ENCODE measurements at places on chromosomes 7 and 10. TPM values are rescaled to one million over a fixed set of nuclear protein-coding genes. Genes with fewer than 3 reads are reported as not detected.
A peak's percentile ranks its signal among the peaks of the same experiment; 100 is the strongest.

GRCh38 chr10:25934621-25935139 is 651 bp downstream of the MYO3A start:
- H3K27me3 ChIP-seq = peaks cover 26% of the 10 kb centered on the region
- H3K4me1 ChIP-seq = peaks cover 7% of the 10 kb centered on the region
- H3K27ac ChIP-seq = no peak overlapping the region
- H3K36me3 ChIP-seq = no peaks in the 10 kb centered on the region

- no peak overlapping the region for H3K4me3 ChIP-seq
- no peak for DNase-seq
- H3K27ac ChIP-seq = no peak overlapping the region
- no peaks in the 10 kb centered on the region for H3K27me3 ChIP-seq
These were observed 77.5 kb upstream of the TOMM7 start for GRCh38 chr7:22900101-22900500.

DNA sequence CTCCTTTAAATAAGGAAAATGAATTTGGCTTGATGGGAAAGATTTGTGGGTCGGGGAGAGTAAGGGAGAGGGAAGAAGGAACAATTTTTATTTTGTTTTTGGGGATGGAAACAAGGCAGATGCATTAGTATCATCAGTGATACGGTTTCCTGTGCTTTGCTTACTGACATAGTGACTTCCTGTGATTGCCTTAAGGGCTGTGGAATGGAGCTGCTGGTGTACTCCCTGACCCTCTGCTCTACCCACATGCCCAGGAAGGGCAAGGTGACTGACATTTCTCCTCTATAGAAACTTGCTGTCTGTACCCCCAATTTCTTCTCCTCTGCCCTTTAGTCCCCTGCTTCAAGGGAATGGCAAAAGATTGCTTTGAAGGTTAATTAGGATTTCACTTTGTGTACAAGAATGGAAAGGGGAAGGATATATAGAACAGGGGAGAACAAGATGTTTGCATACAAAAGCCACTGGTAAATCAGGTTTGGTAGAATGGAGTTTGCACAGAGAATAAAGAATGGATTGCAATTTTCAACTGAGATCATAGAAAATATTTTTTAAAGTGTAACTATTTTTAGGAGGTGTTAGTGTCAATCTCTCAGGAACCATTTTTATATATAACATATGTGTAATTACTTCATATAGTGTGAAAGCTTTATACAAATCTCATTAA is 129.0 kb upstream of the AGR3 start:
- no peak overlapping the region for H3K27ac ChIP-seq
- no peak for DNase-seq
- peaks cover 5% of the 10 kb centered on the region for H3K4me1 ChIP-seq
- no peak overlapping the region for H3K4me3 ChIP-seq

DNA sequence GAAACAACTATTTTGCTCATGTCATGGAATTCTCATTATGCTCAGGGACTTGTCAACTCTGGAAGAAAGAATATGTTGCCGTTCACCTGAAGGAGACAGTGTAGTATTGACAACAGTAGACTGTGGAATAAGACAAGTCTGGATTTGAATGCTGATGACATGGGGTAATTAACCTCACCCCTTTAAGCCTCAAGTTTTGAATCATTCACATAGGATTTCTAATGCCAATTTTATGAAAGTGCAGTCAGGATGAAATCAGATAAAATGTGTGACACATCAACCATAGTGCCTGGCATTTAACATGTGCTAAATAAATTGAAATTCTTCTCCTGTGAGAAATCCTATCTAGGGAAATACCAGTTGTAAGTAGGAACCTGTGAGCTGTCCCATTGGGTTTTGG is 305.8 kb downstream of the KIF20B start:
- H3K27ac ChIP-seq = no peak overlapping the region
- no peaks in the 10 kb centered on the region for H3K36me3 ChIP-seq
- H3K4me1 ChIP-seq = no peaks in the 10 kb centered on the region

- H3K27me3 ChIP-seq = no peaks in the 10 kb centered on the region
- peak overlapping the region; percentile 92 for H3K4me3 ChIP-seq
These were observed 1.0 kb downstream of the GNB2 start for GRCh38 chr7:100674411-100675104.

DNA sequence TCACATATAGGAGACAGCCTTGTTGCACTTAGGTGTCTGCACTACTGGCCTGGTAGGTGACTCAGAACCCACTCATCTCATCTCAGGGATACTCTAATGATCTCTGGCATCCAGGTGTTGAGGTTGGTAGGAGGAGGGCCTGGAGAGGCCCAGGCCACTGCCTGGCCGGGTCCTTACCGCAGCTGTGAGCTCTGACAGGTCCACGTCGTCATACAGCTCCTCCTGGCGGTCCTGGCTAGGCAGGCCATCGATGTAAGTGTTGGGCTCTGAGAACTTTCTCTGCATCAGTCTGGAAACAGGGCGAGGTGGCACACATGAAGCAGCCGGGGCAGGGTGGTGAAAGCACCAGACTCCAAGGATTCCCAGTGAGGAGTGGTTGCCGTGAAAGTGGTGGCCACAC is 62.1 kb downstream of the VWA2 start:
- peaks cover 10% of the 10 kb centered on the region for H3K4me1 ChIP-seq
- H3K4me3 ChIP-seq = no peak overlapping the region
- no peaks in the 10 kb centered on the region for H3K36me3 ChIP-seq
- H3K27me3 ChIP-seq = no peaks in the 10 kb centered on the region
- no peak for DNase-seq

DNA sequence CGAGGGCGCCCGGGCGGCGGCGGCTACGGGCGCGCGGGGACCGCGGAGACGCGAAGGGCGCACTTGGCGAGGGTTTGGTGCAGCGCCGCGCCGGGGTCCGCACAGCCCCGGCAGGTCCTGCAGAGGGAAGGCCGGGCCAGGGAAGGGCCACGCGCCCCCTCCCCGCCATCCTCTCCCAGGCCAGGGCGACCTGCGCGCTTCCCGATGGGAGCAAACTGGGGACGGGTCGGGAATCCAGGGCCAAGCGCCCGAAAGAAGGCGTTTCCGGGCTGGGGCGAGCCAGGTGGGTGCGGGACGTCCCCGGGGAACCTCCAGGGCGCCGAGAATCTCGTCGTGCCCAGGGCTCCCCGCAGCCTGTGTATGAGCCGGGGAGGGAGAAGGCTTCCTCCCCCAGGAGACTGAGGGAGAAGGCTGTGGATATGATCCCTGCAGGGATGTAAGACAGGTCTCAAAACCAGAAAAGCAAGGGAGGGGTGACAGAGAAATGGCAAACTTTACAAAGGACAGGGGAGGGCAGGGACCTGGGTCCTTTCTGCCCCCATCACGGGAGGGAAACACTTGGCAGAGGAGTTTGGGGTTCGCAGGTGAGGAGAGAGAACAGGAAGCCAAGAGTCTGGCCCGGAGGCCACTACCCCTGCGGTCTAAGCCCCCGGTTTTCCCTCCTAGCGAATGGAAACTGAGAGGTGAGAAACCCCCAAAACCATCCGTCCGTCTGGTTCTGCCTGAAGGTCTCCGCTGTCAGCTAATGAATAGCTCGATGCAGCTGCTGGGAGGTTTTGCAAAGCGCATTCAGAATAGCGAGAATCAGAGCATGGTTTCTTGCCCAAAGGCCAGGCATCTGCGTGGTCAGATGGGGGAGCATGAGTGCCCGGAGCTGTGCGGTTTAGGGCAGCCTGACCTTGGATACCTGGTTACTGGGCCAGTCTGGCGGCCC is 674 bp downstream of the AMZ1 start:
- H3K27ac ChIP-seq = no peak overlapping the region
- H3K4me3 ChIP-seq = no peak overlapping the region
- DNase-seq = no peak
- peaks cover 37% of the 10 kb centered on the region for H3K27me3 ChIP-seq
- no peaks in the 10 kb centered on the region for H3K36me3 ChIP-seq

DNA sequence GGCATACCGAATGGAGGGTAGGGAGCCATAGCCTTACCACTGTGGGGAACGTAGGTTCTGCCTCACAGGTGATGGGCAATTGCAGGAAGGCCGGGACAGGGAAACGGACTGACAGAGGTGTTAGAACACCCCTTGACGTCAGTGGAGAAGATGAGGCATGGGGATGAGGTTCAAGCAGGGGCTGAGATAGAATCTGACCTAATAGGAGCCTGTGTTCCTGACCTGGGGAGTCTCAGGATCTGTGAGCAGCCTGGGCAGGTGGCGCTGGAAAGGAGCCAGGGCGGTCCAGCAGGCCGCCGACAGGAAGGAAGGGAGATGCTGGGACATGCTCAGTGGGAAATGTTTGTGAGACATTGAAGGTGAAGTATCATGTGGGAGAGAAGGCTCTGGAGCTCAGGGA is 109.4 kb downstream of the WDFY4 start:
- no peak overlapping the region for H3K4me3 ChIP-seq
- H3K27ac ChIP-seq = no peak overlapping the region
- H3K4me1 ChIP-seq = no peaks in the 10 kb centered on the region

DNA sequence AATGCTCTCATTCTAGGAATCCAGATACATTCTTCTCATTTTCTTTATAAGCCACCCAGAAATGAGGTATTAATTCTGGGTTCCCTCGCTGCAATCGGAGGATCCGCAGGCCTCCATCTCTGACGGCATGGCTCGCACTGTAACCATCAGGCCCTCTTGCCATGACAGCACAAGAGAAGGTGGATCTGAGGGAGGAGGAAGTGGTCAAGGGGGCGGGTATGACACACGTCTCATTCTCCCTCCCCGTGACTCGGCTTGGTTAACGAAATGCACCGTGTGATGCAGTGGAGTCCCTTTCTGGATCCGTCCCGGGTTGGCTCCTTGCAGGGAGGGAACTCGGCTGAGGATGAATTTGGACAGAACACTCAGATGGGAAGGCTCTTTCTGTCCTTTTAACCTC is 280.2 kb downstream of the TCERG1L start:
- no peaks in the 10 kb centered on the region for H3K27me3 ChIP-seq
- no peaks in the 10 kb centered on the region for H3K36me3 ChIP-seq
- H3K27ac ChIP-seq = no peak overlapping the region

GRCh38 chr10:82934429-82934828 is 1059.4 kb downstream of the NRG3 start:
- DNase-seq = no peak
- no peaks in the 10 kb centered on the region for H3K36me3 ChIP-seq
- no peaks in the 10 kb centered on the region for H3K4me1 ChIP-seq

DNA sequence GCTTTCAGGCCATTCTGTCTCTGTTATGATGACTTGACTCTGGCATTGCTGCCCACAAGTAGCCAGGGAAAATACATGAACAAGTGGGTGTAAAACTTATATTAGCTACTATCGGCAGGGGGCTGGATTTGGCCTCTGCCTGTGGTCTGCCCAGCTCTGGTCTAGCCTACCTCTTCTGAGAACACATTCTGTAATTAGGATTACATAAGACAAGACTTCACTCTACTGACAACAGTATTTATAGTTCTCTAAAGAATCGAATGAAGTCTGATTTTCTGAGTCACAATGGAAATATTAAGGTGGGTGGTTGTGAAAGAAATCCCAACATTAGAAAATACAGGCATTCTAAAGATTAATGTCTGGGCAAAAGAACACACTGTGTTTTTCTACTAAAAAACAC is 55.5 kb downstream of the DLD start:
- H3K4me1 ChIP-seq = peaks cover 21% of the 10 kb centered on the region
- no peaks in the 10 kb centered on the region for H3K27me3 ChIP-seq
- H3K36me3 ChIP-seq = no peaks in the 10 kb centered on the region

AGR3 gene
- total RNA-seq = not detected

ZNF783 gene
- 9.4 TPM for total RNA-seq

SRRM3 gene
- total RNA-seq = 32.4 TPM

SORCS1 gene
- total RNA-seq = 0.43 TPM

SP4 gene
- total RNA-seq = 6.6 TPM

AKR1C4 gene
- total RNA-seq = not detected
